ENCODE measurements at places on chromosomes 5 and 9. TPM values are rescaled to one million over a fixed set of nuclear protein-coding genes. Genes with fewer than 3 reads are reported as not detected.

The C7 gene
- 1.4 TPM for total RNA-seq

The RNF183 gene
- 0.73 TPM for total RNA-seq

The GABRB2 gene
- total RNA-seq = not detected

The BTNL8 gene
- total RNA-seq = not detected

The PCDHB12 gene
- total RNA-seq = not detected

The PCDHA1 gene
- not detected for total RNA-seq

The HSPA4 gene
- 48.1 TPM for total RNA-seq

- H3K36me3 ChIP-seq = no peaks in the 10 kb centered on the region
- DNase-seq = no peak
- H3K4me1 ChIP-seq = no peaks in the 10 kb centered on the region
- H3K4me3 ChIP-seq = no peak overlapping the region
- H3K27ac ChIP-seq = no peak overlapping the region
Measured at GRCh38 chr5:63553073-63553472, 409.2 kb downstream of the HTR1A start.

DNA sequence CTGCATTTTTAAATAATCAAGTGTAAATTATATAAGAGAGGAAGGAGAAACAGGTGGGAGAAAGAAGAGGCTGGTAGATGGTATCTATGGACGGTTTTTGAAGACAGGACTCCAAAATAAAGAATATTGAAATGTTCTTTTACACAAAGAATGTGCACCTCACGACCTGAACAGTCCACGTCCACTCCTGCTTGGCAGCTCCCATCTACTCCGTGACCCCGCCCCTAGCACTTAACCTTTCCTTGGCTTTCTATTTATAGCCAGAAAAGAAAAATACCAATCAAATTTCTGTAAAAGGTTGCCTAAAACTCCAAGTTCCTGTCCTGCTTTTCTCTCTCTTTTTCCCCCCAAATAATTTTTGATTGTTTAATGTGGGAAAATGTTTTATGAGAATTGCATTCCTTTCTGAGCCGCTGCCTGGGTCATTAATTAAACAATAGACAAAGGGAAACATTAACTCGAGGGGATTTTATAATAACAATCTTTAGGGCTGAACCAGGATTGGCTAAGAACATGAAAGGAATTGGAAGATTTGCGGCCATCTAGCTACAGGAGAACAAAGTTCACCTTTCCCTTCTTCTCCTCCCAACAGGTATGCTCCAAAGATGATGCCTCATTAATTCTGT lies 173.6 kb upstream of the MAP3K1 start:
- H3K4me1 ChIP-seq = peaks cover 14% of the 10 kb centered on the region
- H3K4me3 ChIP-seq = no peak overlapping the region
- H3K36me3 ChIP-seq = no peaks in the 10 kb centered on the region

GRCh38 chr5:65946198-65946745 lies 19.9 kb downstream of the ERBIN start:
- DNase-seq = no peak
- no peaks in the 10 kb centered on the region for H3K27me3 ChIP-seq
- no peak overlapping the region for H3K27ac ChIP-seq
- H3K4me3 ChIP-seq = no peak overlapping the region
- no peaks in the 10 kb centered on the region for H3K4me1 ChIP-seq
- H3K36me3 ChIP-seq = no peaks in the 10 kb centered on the region

DNA sequence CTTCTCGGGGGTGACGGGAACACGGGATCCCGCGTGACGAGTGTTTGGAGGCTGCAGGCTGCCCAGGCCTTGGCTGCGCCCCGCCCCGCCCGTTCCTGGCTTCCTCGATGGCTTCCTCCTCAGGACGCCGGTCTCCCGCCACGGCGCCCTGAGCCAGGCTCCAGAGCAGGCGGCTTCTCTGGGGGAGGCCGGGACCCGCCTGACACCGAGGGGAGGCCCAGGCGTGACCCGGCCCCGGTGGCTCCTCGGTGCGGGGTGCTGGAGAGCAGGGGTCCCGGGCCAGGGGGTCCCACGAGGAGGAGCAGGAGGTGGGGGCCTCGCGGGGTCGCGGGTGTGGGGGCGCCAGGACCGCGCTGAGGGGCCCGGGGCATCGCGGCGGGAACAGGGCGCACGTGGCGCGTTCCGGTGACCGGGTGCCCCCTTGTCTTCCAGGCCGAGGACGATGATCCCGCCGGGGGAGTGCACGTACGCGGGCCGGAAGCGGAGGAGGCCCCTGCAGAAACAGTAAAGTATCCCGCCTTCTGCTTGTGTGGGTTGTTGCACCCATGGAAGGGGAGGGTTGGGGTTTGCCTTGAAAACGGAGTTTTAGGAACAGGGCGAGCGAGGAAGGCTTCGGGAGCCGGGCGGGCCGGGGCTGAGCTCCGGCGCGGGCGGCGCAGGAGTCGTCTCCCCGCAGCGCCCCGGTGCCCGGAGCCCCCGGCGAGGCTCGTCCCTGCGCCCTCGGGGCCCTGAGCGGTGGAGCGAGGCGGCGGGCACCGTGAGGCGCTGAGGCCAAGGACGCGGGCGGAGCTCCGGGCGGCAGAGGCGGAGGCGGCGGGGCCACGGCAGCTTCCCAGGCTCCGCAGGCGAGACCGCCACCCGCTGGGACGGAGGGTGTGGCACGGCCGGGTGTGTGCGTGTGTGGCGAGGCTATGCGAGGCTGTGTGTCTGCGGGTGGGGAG lies 22.2 kb downstream of the AHRR start:
- H3K27ac ChIP-seq = no peak overlapping the region
- H3K36me3 ChIP-seq = no peaks in the 10 kb centered on the region
- peak overlapping the region; percentile 19 for H3K4me3 ChIP-seq
- peak; percentile 6 for DNase-seq
- no peaks in the 10 kb centered on the region for H3K27me3 ChIP-seq
- peaks cover 17% of the 10 kb centered on the region for H3K4me1 ChIP-seq

- H3K36me3 ChIP-seq = no peaks in the 10 kb centered on the region
- DNase-seq = no peak
- H3K4me3 ChIP-seq = no peak overlapping the region
- no peak overlapping the region for H3K27ac ChIP-seq
Measured at GRCh38 chr5:4082966-4083564, 487.4 kb downstream of the IRX1 start.

- no peaks in the 10 kb centered on the region for H3K36me3 ChIP-seq
- no peak for DNase-seq
Measured at GRCh38 chr5:63860379-63860778, 101.9 kb downstream of the HTR1A start.

DNA sequence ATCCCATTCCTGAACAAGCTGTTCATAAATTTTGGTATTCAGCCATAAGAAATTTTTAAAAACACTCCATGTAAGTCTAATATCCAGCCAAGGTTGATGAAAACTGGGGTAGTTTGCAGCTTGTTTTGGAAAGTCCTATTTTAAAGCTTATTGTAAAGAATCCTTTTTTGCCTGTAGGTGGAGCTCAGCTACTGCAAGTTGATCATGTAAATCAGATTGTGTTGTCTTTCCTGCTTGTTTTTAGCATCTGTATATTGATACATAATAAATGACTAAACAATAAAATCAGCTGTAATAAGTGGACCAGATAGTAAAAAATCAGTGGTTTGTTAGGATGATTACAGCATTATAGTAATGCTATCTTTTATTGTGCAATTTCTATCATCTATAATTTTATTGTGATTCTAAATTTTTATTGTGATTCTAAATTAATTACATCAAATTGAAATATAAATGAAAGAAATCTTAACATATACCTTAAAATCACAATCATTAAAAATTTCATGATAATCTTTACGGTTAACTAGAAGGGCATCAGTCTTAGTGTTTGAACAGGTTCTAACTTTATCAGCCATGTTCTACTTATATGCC lies 42.4 kb downstream of the CWC27 start:
- H3K36me3 ChIP-seq = no peaks in the 10 kb centered on the region
- H3K4me3 ChIP-seq = no peak overlapping the region
- no peak overlapping the region for H3K27ac ChIP-seq
- H3K27me3 ChIP-seq = no peaks in the 10 kb centered on the region

- H3K4me3 ChIP-seq = no peak overlapping the region
- no peaks in the 10 kb centered on the region for H3K36me3 ChIP-seq
- H3K4me1 ChIP-seq = no peaks in the 10 kb centered on the region
- H3K27me3 ChIP-seq = peaks cover 6% of the 10 kb centered on the region
Measured at GRCh38 chr5:160616712-160617497, 195.2 kb downstream of the PTTG1 start.

- DNase-seq = no peak
- H3K27me3 ChIP-seq = no peaks in the 10 kb centered on the region
- no peaks in the 10 kb centered on the region for H3K36me3 ChIP-seq
- no peak overlapping the region for H3K27ac ChIP-seq
- H3K4me3 ChIP-seq = no peak overlapping the region
Measured at GRCh38 chr9:35820076-35820475, 5.2 kb upstream of the HINT2 start.

GRCh38 chr5:73989956-73990355 lies 364.0 kb downstream of the ARHGEF28 start:
- H3K4me3 ChIP-seq = no peak overlapping the region
- DNase-seq = no peak
- H3K27ac ChIP-seq = no peak overlapping the region
- no peaks in the 10 kb centered on the region for H3K4me1 ChIP-seq
- H3K36me3 ChIP-seq = no peaks in the 10 kb centered on the region

DNA sequence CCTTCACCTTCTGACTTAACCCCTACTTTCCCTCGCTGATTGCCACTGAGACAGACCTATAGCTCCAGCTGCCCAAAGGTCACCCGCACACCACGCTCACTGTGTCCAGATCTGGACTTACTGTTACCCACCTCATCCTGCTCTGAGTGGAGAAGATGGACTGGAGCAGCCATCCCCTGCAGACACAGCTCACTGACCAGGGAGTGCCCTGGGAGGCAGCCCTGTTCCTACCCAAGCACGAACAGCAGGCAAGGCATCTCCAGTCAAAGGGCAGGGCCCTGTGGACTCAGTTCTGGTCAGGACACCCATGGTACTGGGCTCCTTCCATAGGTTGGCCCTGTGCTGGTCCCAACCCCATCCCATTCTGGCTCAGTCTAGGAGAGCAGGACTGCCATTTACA lies 9.5 kb upstream of the BARX1 start:
- no peak overlapping the region for H3K27ac ChIP-seq
- peaks cover 21% of the 10 kb centered on the region for H3K4me1 ChIP-seq
- no peak for DNase-seq

DNA sequence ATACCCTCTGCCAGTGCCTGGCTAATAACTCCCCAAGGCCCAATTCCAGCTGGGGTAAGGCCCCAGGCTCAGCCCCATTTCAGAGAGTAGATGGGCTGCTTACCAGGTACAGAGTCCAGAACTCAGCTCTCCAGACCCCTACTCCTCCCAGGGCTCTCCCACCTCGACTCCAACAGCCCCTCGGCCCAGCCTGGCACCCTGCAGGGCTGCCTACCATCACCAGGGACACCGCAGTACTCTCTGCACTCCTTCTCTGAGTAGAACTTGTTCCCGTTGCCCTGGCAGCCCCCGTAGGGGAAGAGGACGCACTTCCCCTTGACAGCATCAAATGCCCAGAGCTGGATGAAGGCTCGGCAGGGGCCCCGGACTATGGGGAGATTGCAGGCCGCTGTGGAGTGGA lies 17.4 kb downstream of the AMBP start:
- H3K27ac ChIP-seq = no peak overlapping the region
- H3K36me3 ChIP-seq = no peaks in the 10 kb centered on the region
- peaks cover 19% of the 10 kb centered on the region for H3K27me3 ChIP-seq
- H3K4me3 ChIP-seq = no peak overlapping the region
- DNase-seq = no peak

DNA sequence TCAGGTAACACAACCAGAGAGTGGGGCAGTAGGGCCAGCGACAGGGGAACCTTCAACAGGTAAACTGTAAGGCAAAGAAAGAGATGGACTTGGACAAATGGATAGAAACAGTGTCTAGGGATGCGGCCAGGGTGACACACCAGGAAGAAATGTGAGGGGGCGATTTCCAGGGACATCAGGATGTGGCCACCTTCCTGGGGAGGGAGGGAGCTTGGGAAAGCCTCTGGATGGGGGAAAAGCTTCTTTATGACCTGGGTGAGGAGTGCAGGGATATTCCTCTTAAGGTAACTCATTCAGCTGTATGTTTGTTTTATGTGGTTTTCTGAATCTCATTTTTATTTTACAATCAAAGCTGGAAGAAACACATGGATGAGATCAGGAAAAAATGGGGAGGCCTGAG lies 11.9 kb upstream of the NXNL2 start:
- H3K4me1 ChIP-seq = no peaks in the 10 kb centered on the region
- DNase-seq = no peak
- no peak overlapping the region for H3K27ac ChIP-seq
- H3K36me3 ChIP-seq = no peaks in the 10 kb centered on the region

DNA sequence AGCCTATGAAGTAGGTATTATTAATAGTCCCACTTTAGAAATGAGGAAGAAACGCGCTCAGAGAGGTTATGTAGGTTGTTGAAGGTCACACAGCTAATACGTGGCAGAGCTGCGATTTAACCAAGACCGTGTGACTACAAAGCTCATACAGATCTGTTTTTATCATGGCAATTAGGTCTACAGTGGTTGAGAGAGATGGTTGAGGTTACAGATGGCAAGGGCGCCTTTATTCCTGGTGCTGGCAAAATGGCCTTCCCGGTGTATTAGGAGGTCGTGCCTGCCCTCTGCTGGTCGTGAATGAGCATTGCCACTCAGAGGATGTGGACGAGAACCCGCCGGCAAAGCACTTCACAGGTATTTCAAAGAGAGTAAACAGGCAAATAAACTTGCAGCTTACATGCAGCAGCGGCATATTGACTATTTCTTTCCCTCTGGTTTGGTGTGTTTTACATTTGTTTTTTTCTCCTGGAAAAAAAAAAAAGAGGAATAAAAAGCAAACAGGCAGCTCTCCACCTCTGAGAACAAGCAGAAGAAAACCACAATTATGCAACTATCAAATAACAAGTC lies 65.3 kb upstream of the EGFLAM start:
- peaks cover 19% of the 10 kb centered on the region for H3K27me3 ChIP-seq
- no peaks in the 10 kb centered on the region for H3K4me1 ChIP-seq
- DNase-seq = peak; percentile 21
- no peak overlapping the region for H3K27ac ChIP-seq

DNA sequence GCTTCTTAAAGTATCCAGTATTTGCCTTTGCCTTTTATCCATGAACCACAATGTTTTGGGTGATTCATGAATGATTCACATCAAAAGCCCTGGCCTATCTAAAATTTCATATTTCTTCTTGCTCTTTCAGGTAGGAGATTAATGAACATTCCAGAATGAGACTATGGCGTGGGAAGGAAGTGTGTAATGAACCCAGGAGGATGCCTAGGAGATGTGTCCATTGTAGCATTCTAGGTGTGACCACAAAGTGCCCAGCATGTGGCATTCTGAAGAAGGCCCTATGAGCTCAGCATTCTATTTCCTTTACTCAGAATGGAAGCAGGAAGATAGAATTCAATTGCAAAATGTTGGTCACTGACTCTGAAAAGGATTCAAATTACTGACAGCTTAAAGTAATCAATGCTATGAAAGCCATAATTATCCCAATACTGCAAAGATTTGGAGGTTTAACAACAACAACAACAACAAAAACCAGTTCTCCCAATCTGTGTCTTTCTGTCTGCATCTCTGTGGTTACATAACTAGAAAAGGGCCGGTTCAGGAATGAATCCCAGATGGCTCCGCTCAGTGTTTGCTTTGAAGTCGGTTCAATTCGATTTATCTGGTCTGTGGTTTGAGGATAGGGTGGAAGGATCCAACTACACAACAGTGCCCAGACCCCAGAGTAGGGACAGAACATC lies 126.7 kb downstream of the FOXD1 start:
- H3K36me3 ChIP-seq = no peaks in the 10 kb centered on the region
- no peak overlapping the region for H3K27ac ChIP-seq
- H3K4me3 ChIP-seq = no peak overlapping the region
- no peaks in the 10 kb centered on the region for H3K4me1 ChIP-seq
- H3K27me3 ChIP-seq = peaks cover 2% of the 10 kb centered on the region
